ENCODE measurements at places on chromosomes 13 and 19.

DNA sequence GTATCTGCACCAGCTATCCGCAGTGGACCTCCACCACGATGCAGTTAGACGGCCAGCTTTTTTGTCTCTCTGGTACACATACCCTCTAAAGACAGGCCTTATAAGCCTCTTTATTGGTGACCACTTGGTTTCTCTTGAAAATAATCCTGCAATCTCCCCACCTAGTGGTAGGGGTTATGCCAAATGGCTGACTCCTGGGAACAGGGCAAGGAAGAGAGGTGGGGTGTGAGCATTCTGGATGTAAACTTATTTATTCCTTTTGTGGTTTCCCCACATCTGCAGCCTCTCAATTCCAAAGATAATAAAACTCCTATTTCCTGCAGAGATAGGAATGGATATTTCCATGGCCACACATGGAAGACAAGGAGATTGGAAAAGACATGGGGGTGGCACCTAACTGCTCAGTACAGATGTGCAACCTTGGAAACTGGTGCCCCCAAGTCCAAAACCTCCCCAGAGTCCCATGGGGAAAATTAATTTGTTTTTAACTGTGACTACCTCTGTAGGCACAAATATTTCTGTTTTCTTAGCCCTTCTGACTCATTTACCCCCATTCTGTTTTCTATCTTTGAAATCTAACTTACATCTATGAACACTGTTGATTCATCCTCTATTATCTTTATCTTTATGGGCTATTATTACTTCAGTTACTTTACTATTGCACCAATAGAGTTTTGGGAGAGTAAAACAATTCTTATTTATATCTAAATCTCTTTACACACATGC lies 112.7 kb upstream of the TSHZ3 start:
- DNase-seq = no peak

DNA sequence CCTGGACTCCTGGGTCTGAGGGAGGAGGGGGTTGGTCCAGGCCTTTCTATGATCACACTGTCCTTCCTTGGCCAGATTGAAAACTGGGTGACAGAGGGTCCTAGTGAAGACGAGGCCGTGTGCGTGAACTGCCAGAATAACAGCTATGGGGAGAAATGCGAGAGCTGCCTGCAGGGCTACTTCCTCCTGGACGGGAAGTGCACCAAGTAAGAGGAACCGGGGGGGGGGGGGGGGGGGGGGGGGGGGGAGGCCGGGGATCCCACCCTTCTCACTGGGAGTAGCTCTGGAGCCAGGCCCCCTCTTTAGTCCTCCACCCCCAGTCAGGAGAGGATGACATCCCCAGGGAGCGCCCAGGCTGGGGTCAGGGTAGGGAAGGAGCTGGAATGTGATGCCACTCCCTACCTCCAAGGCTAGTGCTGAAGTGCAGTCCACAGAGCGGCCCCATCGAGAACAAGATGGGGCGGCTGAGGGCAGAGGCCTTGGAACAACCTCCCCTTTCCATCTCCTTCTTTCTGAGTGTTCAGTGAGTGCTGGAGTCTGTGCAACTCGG lies 19.4 kb downstream of the CNFN start:
- DNase-seq = no peak

DNA sequence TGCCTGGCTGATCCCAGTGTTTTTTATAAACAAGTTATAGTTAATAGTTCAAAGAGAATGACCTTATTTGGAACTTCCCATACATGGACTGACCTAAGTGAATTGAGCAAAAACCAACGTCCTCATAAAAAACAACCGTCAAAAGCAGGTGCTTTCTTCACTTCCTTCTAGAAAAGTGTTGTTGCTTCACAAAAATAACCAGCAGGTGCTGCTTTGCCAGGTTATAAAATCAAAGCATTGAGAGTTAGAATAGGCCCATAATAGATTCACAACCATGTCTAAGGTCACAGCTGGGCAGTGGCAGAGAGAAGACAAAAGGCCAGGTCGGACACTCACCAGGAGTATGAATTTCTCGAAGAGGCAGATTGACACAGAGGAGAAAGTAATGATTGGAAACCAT lies 9.5 kb downstream of the RUBCNL start:
- DNase-seq = no peak

GRCh38 chr13:53028637-53029203 lies at the start of gene OLFM4:
OLFM4 (plus strand) TSS chr13:53028813; CDS start chr13:53028837, 24 bp downstream.
- DNase-seq = no peak

DNA sequence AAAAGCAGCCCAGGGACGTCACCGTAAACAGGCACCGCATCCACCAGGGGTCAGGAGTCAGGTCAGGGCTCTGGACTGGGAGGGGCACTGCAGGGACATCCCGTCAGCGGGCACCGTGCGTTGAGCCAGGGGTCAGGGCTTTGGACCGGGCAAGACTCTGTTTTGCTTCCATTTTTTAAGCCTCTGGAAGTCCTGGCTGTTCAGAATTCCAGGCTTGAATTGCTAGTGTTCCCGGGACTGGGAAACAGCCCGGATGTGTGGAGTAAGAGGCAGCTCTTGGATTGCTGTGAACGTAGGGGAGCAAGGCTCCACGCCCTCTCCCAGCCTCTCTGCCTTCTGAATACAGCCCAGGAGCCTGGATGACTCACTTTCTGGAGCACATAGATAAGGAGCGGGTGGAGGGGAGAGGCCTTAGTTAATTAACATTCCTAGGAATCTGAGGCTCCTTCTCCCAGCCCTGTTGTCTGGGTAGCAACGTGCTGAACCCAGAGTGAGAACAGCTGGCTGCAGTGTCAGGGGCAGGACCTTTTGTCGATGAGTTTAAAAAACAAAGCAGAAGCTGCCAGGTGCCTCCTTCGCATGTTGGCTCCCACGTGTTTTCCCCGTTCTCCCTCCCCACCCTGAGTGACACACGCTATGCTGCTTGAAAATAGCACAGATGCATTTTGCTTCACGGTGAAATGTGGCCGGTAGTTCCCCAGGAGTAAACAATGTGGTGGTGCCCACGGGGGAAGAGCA lies 21.9 kb downstream of the ATP11A start:
- DNase-seq = peak; percentile 86

DNA sequence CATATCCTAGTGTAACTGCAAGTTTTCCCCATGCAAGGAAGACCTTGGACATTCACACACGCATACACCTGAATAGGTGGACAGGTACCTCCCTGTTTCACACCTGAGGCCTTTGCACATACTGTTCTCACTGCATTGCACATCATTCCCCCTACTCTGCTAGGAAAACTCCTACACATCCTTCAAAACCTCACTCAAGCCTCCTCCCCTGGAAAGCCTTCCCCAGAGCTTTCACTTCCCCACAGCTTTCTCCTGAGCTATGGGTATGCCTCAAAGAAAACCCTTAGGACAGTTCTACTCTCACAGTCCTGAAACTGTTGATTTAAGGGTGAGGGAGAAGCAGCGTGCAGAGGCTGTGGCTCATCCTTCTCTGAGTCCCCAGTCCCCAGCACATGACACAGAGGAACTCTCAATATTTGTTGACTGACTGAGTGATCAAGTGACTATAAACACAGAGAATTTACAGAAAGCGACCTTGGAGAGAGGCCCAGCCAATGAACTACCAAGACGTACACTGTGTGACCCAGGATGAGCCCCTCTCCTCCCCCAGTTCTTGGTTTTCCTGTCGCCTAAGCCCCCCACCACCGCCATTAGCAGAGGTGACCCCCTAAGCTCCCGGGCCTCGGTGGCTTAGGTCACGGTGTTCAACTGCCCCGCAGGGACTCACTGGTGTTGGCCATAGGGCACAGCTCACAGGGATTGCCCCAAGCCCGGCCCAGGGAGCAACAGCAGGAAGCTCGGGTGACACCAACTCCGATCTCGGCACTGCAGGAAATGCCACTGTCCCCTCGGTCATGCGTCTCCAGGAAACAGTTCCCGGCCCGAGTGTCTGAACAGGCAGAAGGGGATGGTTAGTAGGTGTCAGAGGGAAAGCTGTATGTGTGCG lies 40.6 kb downstream of the FBN3 start:
- no peak for DNase-seq

GRCh38 chr13:111328574-111329410 lies 8.3 kb downstream of the TEX29 start:
- no peak for DNase-seq

- no peak for DNase-seq
Measured at GRCh38 chr13:73696271-73696670, 437.9 kb downstream of the KLF12 start.

DNA sequence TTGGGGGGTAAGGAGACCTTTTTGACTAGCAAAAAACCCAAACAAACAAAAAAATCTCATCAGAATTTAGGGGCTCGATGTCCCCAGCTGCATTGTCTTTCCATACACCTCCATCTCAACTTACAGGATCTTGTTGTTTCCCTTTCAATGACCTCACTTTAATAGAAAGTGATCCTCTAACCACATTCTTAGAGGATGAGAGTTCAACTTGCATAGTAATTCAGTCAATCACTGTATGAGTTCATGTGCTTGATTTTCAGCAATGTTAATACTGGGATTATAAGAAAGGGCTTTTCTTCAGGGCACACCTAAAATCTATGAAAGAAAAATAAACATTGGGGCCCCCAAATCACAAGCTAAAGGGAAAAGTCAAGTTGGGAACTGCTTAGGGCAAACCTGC lies 1512.0 kb downstream of the SLITRK1 start:
- DNase-seq = no peak

- DNase-seq = no peak
Measured at GRCh38 chr13:22801402-22802003, 379.3 kb upstream of the SGCG start.

DNA sequence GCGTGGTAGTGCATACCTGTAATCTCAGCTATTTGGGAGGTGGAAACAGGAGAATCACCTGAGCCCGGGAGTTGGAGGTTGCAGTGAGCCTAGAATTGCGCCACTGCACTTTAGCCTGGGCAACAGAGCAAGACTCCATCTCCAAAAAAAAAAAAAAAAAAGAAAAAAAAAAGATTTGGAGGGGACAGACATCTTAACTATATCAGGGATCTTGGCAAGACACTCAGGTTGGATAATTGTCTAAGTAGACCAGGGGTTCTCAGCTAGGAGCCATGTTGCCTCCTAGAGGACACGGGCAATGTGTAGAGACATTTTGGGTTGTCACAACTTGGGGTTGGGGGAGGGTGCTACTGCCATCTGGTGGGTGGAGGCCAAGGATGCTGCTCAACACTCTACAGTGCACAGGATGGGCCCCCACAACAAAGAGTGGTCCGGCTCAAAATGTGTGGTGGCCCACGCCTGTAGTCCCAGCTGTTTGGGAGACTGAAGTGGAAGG lies 1.9 kb upstream of the ZNF580 start:
- no peak for DNase-seq

GRCh38 chr13:33743438-33744368 lies 74.2 kb upstream of the RFC3 start:
- no peak for DNase-seq

DNA sequence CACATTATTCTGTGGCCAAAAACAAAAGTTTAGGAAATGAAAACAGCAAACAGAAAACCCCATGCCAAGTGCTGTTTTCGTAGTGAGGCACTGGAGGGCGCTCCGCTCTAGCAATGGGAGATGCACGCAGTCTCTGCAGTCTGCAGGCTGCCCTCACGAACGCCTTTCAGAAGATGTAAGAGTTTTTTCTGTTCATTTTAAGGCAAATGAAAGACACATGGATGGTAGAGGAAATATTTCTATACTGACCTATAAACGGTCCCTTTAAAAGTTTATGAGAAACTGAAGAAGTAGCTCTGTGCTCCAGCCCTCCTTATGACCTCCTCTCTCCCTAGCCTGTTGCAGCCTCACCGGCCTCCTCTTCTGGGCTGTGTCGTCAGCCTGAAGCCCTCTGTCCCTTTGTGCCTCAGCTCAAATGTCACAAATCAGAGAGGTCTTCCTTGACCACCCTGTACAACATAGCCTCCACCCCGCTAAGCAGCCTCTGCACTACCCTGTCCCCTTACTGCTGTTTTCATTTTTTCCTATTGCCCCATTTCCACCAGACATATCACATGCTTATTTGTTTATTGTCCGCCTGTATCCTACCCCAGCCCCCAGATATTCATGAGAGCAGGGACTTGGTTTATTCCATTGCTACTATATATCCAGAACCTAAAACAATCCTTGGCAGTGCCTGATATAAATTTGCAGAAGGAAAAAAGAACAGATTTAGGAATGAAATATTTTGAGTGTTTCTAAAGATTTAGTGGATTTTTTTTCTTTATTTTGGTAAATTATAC lies 116.4 kb downstream of the TM9SF2 start:
- DNase-seq = no peak

GRCh38 chr19:9850235-9850959 lies 15.3 kb downstream of the PIN1 start:
- DNase-seq = no peak

DNA sequence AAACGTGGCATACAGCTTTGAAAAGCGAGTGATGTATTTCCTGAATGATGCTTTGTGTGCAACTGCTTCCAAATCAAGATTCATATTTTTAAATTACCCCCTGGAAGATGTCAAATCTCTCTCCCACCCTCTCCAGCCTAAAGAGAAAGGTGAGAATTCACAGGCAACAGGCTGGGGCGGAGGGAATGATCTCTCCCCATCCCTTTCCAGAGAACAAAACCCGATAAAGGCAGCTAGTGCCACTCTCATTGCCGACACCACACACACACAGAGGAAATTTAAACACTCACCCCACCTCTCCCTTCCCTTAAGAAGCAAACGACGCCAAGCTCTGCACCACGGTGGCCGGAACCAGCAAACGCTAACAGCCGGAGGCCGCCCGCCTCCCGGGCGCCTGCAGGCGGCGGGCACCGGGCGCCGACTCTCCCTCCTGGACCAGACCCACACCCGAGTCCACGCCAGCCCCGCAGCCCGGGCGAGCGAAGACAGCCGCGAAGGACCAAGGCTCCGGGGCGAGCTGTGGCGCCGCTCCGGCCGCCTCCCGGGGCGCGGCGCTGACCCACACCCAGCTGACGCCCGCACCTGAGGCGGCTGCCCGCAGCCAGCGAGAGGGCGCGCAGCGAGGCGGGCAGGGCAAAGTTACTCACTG lies 477 bp downstream of the LNX2 start:
- peak; percentile 71 for DNase-seq

GRCh38 chr19:495402-496111 lies 729 bp upstream of the MADCAM1 start:
- no peak for DNase-seq

GRCh38 chr13:109227344-109227940 lies 558.9 kb downstream of the IRS2 start:
- no peak for DNase-seq

DNA sequence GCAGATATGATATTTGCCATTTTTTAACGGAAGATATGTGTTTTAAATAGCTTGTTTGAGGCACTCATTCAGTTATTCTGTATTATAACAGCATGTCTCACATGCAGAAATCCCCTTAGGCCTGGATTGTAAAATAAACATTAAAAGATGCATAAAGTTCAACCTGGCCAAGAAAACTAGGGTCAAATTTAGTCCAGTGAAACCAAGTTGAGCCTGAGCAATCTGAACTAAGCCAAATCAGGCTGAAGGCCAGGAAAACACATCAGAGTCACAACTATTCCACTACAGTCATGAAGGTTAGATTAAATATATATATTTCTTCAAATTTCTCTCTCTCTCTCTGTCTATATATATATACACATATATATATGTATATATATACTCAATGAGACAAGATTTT lies 504.8 kb downstream of the SLITRK1 start:
- no peak for DNase-seq

GRCh38 chr19:47447470-47448359 lies 24.0 kb downstream of the SLC8A2 start:
- DNase-seq = no peak
